ENCODE measurements at places on chromosomes 16 and 17. TPM values are rescaled to one million over a fixed set of nuclear protein-coding genes. Genes with fewer than 3 reads are reported as not detected.
A peak's percentile ranks its signal among the peaks of the same experiment; 100 is the strongest.

The KRTAP4-12 gene
- not detected for total RNA-seq

The IRX5 gene
- 0.97 TPM for total RNA-seq

The HSD11B2 gene
- total RNA-seq = 0.68 TPM

The CCL16 gene
- total RNA-seq = not detected

The TRIM47 gene
- 25.5 TPM for total RNA-seq

The CD19 gene
- 0.12 TPM for total RNA-seq

- DNase-seq = no peak
These were observed 76.2 kb upstream of the ZFHX3 start for GRCh38 chr16:73124097-73124652.

GRCh38 chr17:55694286-55694910 is 28.3 kb downstream of the TMEM100 start:
- no peak for DNase-seq

GRCh38 chr16:1620391-1620790 is 8.2 kb downstream of the CRAMP1 start:
- no peak for DNase-seq

- peak; percentile 95 for DNase-seq
These were observed at the start of gene WDR81 for GRCh38 chr17:1724351-1724868. WDR81 (plus strand) TSS chr17:1724704; CDS start chr17:1724960, 256 bp downstream.
